Myometrial cell (primary cell): ENCODE measurements at places on chromosomes 3 and 15. TPM values are rescaled to one million over a fixed set of nuclear protein-coding genes. Genes with fewer than 3 reads are reported as not detected.

ADPRH gene
- total RNA-seq, result 6.1 and 6.9 TPM in 2 replicates

MELTF gene
- 3.7 and 3.9 TPM in 2 replicates for total RNA-seq

IL20RB gene
- 34.0 and 37.6 TPM in 2 replicates for total RNA-seq

SLC22A14 gene
- not detected in 2 replicates for total RNA-seq

IRAK2 gene
- total RNA-seq, result 2.9 and 3.5 TPM in 2 replicates

RYK gene
- total RNA-seq, result 57.4 and 71.1 TPM in 2 replicates

BFSP2 gene
- not detected in 2 replicates for total RNA-seq

CAMP gene
- not detected in 2 replicates for total RNA-seq

ANKRD28 gene
- 79.3 and 109 TPM in 2 replicates for total RNA-seq

DZIP1L gene
- 8.5 and 13.8 TPM in 2 replicates for total RNA-seq
